Hematopoietic multipotent progenitor cell treated with erythropoietin and hydrocortisone succinate and interleukin-3 and kit ligand, for 8 days (in vitro differentiated cells): ENCODE measurements at places on chromosomes 13 and 19.

GRCh38 chr19:46000491-46001246 lies 5.4 kb downstream of the CCDC61 start:
- DNase-seq, result peak; percentile 44

GRCh38 chr13:75494491-75494890 lies 12.5 kb upstream of the TBC1D4 start:
- no peak for DNase-seq

DNA sequence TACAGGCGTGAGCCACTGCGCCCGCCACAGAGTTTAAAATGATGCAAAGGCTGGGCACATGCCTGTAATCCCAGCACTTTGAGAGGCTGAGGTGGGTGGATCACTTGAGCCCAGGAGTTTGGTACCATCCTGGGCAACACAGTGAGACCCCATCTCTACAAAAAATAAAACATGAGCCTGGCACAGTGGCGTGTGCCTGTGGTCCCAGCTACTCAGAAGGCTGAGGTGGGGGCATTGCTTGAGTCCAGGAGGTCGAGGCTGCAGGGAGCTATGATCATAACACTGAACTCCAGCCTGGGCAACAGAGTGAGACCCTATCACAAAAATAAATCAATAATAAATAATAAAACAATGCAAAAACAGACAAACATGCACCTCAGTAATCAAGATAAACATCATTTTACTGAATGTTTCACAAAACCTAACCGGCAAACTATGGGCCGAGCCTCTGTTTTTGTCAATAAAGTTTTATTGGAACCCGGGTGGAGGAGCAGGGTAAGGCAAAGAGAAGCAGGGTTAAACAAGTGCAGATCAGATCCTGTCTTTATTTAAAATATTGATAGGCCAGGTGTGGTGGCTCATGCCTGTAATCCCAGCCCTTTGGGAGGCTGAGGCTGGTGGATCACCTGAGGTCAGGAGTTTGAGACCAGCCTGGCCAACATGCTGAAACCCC lies 2.0 kb upstream of the PEAK3 start:
- no peak for DNase-seq

- no peak for DNase-seq
Observed at GRCh38 chr19:6056801-6057650, 53.3 kb downstream of the RFX2 start.

DNA sequence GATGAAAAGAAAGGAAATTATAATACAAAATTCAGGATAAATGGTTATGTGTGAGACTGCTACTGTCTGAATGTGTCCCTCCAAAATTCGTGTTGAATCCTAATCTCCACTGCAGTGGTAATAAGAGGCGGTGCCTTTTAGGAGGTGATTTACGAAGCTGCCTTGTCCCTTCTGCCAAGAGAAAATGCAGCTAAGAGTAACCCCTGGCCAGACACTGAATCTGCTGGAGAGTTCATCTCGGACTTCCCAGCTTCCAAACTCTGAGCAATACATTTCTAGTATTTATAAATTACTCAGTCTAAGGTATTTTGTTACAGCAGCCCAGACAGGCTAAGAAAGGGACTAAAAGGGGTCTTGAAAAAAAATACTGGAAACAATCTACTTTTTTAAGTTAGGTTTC lies 152.6 kb downstream of the KLF12 start:
- DNase-seq, result no peak

GRCh38 chr19:2978166-2978767 lies 903 bp downstream of the TLE6 start:
- no peak for DNase-seq

DNA sequence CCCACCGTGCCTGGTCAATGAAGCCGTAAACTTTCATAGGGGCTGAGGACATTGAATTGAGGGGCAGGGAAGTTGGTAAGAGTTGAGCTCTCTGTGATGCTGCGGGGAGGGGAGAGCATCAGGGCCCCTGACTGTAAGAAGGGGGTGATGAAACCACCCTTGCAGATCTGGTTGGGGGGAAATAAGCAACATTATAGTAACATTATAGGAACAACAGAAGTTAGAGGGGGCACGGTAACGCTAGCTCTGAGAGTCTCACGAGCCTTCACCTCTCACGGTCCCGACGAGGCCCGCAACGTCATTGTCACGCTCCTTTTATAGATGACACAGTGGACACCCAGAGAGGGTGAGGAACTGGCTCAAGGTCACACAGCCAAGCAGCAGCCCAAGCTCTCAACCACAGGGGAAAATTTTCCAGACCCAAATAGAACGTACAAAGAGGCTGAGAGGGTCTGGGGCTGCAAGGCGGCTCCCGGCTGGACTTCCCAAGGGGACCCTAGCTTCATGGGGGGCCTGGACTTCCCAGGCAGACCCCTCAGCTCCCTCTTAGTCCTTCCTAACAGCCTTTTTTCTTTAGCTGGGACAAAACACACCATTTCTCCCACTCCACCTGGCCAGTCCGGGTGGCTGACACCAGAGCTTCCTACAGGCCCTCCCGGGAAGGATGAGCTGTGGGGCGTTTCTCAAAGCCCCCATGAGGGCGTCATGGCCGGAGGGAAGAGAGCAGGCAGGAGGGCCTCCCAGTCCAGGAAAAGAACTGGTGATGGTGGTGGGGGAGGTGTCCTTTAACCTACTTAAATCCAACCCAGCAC lies 4.1 kb downstream of the TLE5 start:
- no peak for DNase-seq

DNA sequence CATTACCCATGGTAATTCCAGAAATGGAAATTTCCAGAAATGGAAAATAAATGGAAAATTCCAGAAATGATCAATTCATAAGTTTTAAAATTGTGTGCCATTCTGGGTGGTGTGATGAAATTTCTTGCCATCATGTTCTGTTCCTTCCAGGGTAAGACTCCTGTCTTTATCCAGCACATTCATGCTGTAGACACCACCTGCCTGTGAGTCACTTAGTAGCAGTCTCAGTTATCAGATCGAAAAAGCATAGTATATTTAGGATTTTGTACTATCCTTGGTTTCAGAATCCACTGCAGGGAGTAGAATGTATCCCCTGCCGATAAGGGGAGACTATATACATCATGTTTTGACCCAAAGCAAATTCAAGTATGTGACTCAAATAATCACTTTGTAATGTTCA lies 26.7 kb upstream of the CSNK1A1L start:
- peak; percentile 13 for DNase-seq

GRCh38 chr19:6220385-6221191 lies 59.2 kb downstream of the MLLT1 start:
- DNase-seq, result no peak

DNA sequence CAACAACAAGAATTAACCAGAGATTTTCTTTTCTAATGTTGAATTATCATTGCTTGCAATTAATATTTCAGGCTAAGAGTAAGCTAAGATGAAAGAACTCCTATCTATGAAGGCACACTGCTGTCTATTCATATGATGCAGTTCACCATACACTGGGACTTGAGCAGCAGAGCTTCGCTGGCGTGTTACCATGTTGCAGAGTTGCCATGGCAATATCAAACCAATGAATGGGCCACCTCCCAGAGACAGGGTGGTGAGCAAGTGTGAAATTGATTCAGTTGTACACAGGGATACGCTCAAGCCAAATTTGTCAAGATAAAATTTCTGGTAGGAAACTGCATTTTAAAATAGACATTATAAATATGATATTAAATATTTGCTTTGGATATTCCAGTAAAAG lies 69.3 kb upstream of the MYO16 start:
- DNase-seq, result no peak

DNA sequence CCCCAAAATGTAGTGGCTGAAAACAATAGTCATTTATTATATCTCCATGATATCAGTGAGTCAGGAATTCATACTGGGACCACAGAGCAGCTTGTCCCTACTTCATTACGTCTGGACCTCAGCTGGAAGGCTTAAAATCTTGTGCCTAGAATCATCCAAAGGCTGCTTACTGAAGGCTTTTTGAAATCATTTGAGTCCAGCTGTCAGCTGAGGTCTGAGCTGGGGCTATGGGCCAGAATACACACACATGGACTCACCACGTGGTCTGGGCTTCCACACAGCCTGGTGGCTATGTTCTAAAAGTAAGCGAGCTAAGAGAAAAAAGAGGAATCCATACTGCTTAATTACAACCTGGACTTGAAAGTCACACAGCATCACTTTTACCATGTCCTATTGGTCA lies 209.2 kb downstream of the KCTD12 start:
- no peak for DNase-seq

DNA sequence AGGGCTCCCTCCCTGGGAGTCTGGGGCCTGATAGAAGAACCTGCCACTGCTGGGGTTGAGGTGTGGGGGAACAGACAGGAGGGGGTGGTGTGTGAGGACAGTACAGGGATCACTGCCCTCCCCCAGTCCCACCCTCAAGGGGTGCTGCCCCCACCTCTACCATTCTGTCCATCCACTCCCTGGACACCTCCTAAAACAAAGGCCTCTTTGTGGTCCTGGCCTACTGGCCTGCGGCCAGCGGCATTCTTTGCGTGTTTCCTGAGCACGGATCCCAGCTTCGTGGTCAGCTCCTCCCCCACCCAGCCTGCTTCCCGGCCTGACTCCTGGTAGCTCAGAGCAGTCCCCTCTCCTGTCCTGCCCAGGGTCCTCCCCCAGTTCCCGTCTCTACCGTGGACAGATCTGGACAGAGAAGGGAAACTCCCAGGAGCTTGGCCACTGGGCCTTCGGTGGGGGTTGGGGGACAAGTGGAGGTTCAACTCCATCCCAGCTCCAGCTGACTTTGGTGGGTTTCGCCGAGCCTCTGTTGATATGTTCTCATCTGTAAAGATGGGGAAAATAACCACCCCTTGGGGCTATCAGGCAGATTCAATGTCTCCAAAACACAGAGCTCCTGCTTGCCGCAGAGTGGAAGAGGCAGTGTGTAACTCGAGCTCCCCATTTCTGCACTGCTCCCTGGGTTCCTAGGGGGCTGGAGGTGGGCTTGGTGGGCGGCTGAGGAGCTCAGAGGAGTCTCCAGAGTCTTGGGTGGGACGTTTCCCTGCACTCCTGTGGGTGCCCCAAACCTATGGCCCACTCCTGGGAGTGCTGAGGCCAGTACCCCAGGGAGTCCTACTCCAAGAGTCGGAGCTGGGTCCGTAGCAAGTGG lies 48.7 kb downstream of the LYL1 start:
- no peak for DNase-seq

DNA sequence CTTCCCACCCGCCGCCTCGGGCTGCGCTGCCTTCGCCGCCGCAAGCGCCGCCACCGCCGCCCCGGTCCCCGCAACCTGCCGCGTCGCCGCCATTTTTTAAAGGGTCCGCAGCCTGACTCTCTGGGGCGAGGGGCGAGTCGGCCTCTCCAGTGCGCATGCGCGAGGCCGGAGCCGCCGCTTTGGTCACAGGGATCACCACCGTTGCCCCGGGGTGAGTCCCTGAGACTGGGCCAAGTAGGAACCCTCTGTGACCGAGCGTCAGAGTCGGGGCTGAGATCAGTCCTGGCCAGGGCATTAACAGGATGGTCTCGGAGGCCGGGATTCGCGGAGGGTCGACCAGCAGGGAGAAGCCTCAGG lies 42.6 kb downstream of the ZNF146 start:
- no peak for DNase-seq

- peak; percentile 17 for DNase-seq
Observed at GRCh38 chr13:50334944-50335343, 319.7 kb downstream of the KCNRG start.

GRCh38 chr13:76950101-76950500 lies 1.8 kb downstream of the ACOD1 start:
- no peak for DNase-seq

DNA sequence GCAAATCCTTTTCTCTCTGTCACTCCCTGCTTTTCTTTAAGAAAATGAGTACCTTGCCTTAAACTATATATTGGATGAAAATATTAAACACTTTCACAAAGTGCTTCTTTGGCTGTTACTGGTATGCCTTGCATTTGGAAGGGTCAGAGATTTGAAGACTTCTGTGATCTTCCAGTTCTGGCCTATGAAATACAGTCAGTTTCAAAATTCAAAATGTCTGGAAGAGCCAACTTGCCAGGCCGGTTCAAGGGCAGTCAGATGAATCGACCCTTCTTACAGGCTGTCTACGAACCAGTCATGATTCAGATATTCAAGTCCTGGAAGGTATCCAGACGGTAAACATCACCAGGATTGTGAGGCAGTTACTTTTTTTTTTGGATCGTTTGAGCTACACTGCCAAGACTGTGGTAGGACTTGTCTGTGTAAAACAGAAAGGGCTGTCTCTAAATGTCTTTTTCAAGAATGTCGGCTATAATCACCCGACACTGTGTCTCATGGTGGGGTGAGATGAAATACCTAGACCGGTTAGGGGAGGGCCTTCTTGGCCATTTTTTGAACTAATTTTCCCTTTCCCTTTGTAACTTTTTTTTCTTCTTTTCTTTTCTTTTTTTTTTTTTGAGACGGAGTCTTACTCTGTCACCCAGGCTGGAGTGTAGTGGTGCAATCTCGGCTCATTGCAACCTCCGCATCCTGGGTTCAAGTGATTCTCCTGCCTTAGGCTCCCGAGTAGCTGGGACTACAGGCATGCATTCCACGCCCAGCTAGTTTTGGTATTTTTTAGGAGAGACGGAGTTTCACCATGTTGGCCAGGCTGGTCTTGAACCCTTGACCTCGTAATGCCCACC lies 11.2 kb downstream of the ACTN4 start:
- peak; percentile 48 for DNase-seq

GRCh38 chr13:112757759-112758086 lies 67.9 kb downstream of the ATP11A start:
- no peak for DNase-seq

GRCh38 chr13:98719527-98720250 lies 32.8 kb downstream of the SLC15A1 start:
- no peak for DNase-seq

DNA sequence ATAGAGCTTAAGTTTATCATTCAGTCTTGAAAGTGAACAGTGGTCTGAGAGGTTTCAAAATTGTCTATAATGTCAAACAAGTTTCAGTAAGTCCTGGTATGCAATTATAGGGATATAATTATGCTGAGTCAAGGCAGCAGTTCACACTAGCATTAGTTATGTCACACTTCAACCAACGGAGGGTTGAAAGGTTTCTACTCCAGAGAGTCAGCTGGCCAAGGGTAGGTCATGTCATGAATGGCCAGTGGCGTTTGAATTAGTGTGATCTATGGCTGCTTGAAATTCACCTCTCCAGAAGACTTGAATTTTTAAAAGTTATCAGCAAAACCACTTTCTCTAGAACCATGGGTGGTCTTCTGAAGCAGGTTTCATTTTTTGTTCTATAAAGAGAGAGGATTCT lies 108.6 kb downstream of the TNFRSF19 start:
- DNase-seq, result no peak

- no peak for DNase-seq
Observed at GRCh38 chr19:55368701-55369563, 1.3 kb downstream of the IL11 start.

GRCh38 chr19:36987091-36987490 lies 71.0 kb downstream of the ZNF568 start:
- DNase-seq, result no peak

GRCh38 chr19:31749231-31749630 lies 400.0 kb upstream of the TSHZ3 start:
- no peak for DNase-seq
